Mammary epithelial cell (primary cell): ENCODE measurements at places on chromosomes 12 and 14.

DNA sequence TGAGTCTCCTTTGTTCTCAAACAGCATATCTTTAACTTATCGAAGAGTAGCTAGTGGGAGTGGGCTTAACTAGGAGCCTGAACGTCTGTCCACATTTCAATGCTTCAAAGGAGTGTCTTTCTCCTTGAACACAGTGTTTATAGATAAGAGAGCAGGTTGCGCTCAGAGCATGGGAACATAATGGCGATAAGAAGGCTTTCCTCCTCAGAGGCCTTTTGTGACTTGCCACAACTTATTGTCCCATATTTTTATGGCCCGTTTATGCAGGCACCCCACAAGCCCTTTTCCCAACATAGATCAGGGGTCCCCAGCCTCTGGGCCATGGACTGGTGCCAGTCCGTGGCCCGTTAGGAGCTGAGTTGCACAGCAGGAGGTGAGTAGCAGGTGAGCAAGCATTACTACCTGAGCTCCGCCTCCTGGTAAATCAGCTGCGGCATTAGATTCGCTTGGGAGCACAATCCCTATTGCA lies 2.6 kb upstream of the DDX47 start:
- DNase-seq: no peak

- DNase-seq: no peak
These were observed 36.6 kb upstream of the CHGA start for GRCh38 chr14:92886337-92886736.

- no peak for DNase-seq
These were observed 151.9 kb downstream of the EMP1 start for GRCh38 chr12:13348464-13348863.

DNA sequence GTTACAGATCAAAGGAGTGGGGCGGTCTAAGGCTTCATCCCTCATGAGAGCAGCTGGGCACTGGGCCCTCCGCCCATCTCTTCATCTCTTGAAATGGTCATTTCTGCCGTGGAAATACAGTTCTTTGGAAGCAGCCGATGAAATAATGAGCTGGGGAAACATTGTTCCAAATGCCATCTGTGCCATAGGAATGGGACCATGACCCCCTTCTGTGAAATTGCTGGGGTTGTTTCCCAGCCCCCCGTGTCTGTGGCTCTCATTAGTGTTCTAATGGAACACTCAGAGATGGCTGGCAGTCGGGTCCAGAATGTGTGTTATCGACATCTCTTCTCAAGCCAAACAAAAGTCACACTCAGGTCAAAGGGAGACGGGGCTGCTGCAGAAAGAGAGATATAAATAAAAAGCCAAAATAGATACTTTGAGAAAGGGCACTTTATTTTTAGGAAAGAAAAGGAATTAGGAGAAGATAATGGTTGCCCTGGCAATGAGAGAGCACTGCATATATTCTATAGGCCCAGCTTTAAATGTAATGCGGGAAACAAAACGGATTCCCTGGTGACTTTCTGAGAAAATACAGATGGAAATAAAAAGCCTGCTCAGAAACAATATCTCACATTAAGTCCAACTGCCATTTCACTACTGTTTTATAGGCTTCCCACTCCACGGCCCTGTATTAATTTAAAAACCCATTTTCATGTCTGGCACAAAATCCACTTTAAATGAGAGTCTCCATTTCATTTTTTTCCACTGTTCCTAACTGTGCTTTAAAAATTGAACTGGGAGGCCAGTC lies 107.1 kb downstream of the TTC8 start:
- DNase-seq: no peak

DNA sequence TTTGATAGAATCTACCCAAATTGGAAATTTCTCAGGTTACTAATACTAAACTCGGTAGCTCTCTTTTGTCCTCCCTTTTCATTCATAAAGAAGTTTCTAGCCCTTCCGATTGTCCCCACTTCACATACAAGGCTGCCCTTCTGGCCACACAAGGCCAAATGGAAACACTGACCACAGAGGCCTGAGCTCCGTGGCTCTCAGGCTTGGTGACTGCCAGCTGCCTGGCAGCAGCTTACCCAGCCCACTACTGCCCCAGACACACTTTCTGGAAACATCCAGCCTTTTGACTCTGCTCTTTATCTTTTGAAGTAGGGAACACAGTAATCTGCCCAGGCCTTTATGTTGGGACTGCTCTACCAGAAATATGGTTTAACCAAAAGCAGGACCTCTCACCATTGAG lies 167.2 kb downstream of the GCH1 start:
- no peak for DNase-seq

DNA sequence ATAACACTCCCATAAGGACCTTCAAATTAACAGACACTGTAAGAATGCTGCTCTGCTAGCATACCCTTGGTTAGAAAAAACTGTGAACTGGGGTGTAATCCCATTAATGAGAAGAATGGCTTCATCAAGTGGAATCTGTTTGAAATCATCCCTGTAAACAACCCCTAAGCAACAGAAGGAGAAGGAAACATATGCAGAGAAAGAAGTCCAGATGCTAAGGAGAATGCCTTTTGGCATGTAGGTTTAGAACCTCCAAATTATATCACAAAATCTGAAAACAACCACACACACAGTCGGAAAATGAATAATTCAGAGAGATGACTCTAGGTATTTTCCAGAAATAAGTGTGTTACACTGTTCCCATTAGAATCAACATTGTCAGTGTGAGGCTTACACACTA lies 140.2 kb downstream of the NUAK1 start:
- DNase-seq: no peak

DNA sequence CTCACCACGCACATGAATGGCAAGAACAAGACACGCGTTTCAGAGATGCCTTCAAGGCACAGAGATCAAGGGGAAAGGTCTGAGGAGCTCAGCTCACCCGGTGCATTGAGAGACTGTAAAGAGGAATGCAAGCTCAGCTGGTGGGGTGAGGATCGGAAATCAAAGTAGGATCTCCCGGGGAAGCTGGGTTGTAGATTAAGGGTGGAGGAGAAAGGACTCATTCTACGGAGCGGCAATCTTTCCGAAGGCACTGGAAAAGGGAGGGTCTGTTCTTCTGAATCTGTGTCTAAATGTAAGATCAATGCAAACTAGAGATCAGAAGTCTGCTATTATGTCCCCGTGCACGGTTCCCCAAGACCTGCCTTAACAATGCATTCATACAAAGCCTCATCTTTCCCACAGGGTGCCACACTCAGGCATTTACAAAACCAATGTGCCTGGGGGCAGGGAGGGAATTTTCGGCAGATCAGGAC lies 41.6 kb upstream of the PYGL start:
- no peak for DNase-seq

DNA sequence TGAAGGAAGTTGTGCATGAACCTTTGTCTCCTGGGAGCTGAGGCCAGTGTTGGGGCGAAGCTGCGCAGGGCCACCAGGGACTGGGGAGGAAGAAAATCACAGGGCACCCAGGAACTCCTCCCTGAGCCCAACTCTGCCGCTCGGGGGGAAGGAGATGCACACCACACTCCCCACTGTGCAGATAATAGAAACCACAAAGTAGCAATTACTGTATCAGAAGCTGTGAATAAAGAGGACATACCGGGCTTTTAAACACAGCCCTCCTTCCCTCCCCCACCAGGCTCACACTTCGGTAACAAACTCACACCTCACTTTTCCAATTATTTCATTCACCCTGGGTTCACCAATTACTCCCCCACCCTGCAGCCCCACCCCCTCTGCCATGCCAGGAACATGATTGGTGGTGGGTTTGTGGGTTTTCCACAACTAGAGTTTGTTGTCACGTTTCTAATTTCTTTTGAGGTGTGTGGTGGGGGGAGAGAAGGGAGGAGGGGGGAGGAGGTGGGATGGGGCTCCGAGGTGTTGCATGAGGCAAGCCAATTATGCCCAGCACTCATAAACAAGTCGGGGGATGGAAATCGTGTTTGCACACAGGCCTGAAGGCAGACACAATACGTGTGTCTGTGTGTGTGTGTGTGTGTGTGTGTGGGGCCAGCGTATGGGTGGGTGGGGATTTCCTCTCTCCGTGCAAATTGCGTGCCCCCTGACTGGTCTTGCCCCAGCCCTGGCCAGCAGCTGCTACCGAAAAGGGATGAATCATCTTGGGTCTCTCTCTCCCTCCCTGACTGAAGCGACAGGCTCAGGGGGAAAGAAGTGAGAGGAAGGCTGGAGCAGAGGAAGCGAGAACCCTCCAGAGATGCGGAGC lies 103.3 kb downstream of the RBM19 start:
- DNase-seq: peak; percentile 2

DNA sequence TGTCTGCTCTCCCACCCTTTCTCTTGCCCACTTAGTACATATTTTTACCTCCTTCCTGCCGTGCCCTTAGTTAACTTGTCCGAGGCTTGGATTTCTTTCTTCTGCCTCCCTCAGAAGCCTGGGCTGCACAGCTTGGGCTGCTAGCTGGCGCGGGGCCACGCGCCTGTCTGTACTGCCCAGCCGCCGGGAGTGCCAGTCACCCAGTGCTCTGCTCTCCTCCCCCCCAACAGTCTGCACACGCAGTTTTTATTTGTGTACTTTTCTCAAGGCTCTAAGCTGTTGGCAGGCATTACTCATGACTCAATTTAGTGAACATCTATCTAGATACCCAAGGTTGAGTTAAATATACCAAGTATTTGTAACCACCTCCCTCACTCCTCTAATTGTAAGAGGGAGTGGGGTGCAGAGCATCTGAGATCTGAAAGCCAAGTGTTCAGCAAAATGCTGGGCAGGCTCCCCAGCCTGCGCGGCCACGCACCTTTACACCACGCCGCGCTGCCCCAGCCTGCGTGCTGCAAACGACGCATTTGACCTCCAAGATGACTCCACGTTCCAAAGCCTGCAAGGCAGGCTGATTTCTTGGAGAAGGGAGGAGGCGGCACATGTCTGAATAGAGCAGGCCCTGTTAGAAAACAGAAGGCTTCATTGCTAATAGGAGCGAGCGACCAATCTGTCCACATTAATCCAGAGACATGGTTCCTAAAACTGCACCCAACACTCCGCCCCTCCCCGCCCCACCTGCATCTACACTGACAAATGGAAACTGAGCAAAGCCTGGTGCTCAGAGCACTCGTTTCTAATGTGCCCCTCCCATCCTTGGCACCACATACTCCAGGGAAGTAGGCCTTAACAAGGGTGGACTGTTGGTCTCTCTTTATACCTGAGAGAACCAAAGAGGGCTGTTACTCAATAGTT lies 18.2 kb upstream of the CACNA2D4 start:
- peak; percentile 19 for DNase-seq

GRCh38 chr14:91277546-91278382 lies 33.3 kb upstream of the GPR68 start:
- peak; percentile 66 for DNase-seq

DNA sequence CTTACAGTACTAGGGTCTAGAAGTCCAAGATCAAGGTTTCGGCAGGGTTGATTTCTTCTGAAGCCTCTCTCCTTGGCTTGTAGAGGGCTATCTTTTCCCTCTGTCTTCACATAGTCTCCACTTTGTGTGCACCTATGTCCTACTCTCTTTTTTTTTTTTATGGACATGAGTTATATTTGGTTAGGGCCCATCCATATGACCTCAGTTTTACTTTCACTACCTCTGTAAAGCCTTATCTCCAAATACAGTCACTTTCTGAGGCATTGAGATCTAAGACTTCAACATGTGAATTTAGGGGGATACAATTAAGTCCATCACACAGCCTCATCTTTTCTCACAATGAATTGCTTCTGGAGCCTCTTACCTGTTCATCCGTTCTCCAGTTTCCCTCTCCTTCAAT lies 5.9 kb upstream of the SPTB start:
- DNase-seq: no peak

DNA sequence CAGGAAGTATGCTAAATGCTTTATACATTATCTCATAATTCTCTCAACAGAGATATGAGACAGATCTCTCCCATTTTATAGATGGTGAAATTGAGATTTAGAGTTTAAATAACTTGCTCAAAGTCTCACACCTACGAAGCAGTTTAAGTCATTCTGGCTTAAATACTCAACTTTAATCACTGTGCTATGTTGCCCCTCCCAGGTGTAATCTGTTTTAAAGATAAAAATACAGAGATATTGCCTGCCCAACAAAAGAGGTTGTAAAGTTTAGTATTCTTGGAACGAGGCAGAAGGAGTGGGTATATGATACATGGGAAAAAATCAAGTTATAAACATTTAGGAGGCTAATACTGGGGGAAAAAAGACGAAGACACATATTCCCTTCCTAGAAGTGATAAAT lies 156.8 kb upstream of the LRIG3 start:
- DNase-seq: no peak

DNA sequence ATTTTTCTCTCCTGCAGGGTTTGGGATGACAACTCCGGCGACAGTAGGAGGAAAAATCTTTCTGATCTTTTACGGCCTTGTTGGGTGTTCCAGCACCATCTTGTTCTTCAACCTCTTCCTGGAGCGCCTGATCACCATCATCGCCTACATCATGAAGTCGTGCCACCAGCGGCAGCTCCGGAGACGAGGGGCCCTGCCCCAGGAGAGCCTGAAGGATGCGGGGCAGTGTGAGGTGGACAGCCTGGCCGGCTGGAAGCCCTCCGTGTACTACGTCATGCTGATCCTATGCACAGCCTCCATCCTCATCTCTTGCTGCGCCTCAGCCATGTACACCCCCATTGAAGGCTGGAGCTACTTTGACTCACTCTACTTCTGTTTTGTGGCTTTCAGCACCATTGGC lies 72.3 kb upstream of the PSMC1 start:
- DNase-seq: no peak

DNA sequence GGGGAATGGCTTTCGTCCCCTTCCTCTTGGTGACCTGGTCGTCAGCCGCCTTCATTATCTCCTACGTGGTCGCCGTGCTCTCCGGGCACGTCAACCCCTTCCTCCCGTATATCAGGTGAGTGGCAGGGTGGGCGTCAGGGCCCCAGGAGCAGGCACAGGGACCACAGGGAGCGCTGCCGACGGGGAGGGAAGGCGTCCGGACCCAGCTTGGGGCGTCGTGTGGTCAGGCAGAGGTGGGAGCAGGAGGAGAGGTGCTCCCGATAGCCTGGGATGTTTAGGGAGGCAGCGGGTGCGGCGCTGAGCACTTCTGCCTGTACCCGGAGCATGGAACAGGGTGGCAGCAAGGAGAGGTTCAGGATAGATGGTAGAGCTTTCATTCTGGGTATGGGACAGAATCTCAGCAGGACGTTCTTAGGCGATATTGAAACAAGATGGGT lies 444 bp downstream of the DRAM1 start:
- peak; percentile 55 for DNase-seq
